ENCODE measurements at places on chromosomes 12 and 14.

- DNase-seq, result no peak
Measured at GRCh38 chr14:71086567-71086966, 179.3 kb downstream of the PCNX1 start.

- no peak for DNase-seq
Measured at GRCh38 chr12:40344312-40344711, 119.5 kb downstream of the LRRK2 start.

DNA sequence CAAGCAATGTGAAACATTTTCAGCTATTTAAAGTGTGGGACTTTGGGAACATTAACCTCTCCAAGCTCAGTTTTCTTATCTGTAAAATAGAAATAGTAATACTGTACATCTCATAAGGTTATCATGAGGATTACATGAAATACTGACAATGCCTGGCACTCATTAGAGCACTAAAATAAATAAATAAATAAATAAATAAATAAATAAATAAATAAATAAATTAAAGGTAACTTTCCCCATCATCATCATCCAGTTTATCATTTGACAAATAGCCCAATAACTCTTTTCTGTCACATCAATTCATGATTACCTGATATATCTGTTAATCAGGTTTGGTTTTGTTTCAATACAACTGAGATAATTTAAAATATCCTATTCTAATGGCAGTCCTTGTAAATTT is 48.5 kb downstream of the EFCAB11 start:
- DNase-seq, result no peak

DNA sequence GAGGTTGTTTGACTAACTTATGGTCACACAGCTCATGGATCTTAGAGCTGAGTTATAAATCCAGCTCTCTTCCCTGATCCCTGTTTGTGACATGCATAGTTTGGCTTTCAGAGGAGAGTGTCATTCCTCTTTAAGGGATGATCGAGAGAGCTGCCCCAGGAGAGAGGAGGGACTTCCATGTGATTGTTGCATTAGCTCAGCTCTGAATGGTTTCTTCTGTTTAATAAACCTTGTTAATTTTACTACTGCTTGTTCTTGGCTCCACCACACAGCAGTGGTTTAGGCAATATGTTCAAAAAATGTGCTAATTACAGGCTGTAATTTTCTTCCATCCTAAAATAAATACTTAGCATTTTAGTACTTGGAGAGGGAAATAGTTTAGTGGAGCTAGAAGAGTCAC is 152.5 kb downstream of the C12orf75 start:
- DNase-seq, result no peak

DNA sequence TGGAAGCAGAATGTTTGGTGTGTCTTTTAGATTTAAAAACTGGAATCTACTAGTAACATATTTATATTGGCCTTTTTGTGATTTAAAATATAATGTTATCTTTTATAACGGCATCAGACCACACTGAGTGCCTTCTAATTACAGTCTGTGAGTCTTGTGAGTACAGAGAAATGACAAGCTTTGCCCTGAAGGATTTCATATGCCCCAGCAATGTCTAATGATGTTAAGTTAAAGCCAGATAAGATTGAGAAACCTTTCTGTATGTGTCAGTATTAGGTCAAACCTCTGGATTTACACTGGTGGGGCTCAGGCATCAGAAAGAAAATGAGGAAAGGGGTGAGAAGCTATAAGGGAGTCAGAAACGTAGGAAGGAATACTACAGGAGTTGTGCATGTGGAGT is 25.2 kb downstream of the PLEKHA5 start:
- DNase-seq, result no peak

- DNase-seq, result no peak
Measured at GRCh38 chr12:124847113-124848074, 16.3 kb downstream of the SCARB1 start.

DNA sequence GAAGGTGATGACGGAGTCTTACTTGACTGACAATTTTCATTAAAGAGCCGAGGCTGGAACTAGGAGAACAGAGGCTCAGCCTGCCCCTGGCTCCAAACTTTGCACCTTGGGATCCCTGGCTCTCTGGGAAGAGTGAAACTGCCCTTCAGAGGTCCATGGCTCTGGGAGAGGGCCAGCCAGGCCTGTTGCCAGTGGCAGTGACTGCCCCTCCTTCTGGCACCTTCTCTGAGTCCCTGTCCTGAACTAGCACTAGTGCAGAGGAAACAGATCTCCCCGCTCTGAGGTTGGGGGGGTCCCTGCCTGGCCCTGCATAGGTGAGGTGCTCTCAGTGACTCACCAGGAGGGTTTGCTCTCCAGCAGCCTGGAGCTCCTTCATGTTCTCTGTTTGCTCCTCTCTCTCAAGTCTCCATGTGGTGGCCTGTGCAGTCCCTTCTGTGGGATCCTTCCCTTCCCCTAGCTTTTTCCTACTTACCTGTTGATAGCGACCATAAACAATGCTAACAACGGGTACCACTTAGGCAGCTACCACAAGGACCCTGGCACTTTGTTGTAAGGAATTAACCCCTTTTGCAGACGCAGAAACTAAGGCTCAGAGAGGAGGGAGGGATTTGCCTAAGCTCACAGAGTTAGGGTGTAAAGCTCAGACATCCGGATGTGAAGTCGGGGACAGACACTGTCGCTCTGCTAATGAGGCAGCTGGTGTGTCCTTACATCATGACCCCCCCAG is 22.4 kb downstream of the FAM222A start:
- no peak for DNase-seq

DNA sequence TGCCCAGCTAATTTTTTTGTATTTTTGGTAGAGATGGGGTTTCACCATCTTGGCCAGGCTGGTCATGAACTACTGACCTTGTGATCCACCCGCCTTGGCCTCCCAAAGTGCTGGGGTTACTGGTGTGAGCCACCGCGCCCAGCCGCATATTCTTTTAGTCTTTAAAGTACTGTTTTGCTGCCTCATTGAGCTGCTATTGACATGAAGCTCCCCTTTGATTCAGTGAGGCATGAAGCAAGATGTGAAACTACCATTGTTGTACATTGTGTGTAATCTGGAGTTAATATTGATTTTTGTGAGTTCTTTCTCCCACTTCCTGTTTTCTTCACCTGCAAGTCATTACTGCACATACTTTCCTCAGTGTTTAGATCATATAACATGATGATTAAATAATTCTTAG is 80.8 kb downstream of the MNAT1 start:
- DNase-seq, result no peak

- peak; percentile 15 for DNase-seq
Measured at GRCh38 chr12:10673659-10674384, at the start of gene STYK1. STYK1 (minus strand) TSS chr12:10674052; CDS start chr12:10634618, 39,434 bp downstream.

- DNase-seq, result no peak
Measured at GRCh38 chr12:76639646-76640045, 80.1 kb upstream of the OSBPL8 start.

DNA sequence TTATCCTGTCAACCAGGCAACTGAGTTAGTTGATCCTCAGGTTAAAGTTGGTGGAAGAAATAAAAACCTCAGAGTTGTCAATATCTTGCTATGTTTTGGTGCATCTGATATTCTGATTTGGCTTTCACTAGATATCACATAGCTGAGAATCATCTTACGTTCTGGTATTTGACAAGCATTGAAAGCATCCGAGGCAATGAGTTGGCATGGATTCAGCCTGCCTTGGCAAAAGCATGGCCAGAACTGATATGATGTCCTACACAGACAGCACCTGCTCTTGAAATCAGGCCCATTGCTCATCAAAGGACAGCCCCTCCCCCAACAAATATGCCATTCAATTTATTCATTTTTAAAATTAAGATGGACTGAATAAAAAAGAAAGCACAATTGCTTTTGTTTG is 320.7 kb upstream of the ATP2B1 start:
- DNase-seq, result no peak

GRCh38 chr12:22971701-22972191 is 346.8 kb downstream of the ETNK1 start:
- DNase-seq, result no peak
